ENCODE measurements at places on chromosomes 12 and 14.

DNA sequence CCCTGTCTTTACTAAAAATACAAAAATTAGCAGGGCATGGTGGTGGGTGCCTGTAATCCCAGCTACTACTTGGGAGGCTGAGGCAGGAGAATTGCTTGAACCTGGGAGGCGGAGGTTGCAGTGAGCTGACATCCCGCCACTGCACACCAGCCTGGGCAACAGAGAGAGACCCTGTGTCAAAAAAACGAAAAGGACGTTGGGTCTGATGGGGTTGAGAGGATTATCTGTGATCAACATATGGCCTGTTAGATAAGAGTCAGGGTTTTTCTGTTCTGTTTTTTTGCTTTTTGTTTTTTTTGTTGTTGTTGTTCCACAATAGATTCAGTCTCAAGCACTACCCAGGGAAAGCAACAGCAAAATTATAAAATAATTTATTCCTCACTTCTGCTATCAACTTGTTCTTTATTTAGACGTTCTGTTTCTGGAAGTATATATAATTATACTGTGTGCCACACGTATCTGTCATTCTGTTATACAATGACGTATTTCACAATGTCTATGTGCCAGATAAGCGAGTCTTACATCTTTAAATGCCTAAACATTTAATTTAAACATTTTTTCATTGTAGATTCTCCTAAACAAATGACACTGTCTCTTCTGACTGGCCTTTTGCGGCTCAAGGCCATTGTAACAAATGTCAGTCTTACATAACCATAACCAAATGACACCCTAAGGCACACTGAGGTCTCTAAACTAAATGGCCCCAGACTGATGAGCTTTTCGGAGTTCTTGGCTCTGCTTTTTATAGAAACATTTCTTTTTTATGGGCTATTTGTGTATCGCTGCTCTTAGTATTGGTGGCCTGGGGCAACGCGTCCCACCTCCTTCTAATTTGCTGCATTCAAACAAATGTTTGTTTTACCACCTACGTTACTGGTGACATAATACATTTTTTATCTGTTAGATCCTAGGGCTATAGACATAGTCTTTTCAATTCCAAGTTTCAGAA, 7.2 kb upstream of the P2RX4 start:
- no peak for DNase-seq

DNA sequence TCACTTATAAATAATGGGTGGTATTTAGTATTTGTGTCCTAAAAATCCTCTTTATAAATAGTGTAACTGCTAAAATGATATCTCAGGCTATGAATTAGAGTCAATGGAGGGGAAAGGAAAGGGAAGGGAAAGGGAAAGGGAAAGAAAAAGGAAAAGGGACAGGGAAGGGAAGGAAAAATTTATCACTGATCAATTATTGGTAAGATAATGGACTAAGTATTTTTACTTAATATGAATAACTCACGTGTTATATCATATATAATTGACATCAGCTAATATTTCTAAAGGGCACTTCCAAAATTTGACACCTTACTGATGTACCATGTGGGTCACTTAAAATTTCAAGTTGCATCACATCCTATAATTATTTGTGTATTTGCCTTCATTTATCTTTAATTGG, 193.1 kb downstream of the LRFN5 start:
- no peak for DNase-seq

GRCh38 chr14:21320913-21321312, 41.0 kb downstream of the RPGRIP1 start:
- DNase-seq: no peak

- DNase-seq: no peak
Observed at GRCh38 chr12:116508145-116509121, 50.7 kb upstream of the MAP1LC3B2 start.

DNA sequence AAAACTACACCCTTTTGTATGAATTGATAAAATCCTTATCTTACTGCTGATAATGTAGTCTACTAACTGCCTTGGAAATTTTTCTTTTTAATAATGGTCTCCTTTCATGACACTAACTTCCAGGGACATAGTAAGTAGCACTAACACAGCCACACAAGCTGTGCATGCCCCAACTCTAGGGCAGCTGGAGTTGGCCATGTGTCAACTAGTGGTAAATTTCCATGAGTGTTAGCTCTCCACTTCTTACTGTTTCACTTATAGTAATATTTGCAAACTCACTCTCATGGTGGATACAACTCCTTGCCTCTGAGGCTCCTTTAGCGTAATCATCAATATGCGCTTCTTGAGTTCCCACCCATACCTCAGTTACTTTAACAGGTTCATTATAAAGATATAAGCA, 38.0 kb downstream of the LGR5 start:
- DNase-seq: no peak

All from AML-193 (cell line).